Lower leg skin (tissue), 4 donors: ENCODE measurements at places on chromosomes 5 and 9.

GRCh38 chr9:78769690-78770089, 472.8 kb downstream of the PSAT1 start:
- no peak for DNase-seq

DNA sequence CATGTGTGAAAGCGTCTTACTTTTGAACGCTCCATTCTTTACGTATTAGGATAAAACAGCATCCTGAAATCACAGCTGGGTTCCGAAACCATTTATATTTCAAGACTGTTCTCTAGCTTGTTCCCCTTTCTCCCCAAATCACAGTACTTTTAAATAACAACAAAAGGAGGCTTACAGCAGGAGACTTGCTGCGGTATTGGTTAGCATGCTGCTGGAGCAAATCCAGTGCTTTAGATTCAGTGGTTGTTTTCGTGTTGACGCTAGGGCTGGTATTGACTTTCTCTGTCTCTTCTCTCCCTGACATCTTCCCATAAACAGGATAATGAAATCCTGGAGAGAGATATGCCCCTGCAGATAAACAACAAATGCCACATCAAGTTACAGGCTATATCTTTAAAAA, 103.1 kb downstream of the ZNF608 start:
- no peak for DNase-seq

- no peak for DNase-seq
These were observed 5.8 kb upstream of the ACTBL2 start for GRCh38 chr5:57488215-57488955.

- DNase-seq: no peak
These were observed 77.5 kb upstream of the GNAQ start for GRCh38 chr9:78109075-78109474.

DNA sequence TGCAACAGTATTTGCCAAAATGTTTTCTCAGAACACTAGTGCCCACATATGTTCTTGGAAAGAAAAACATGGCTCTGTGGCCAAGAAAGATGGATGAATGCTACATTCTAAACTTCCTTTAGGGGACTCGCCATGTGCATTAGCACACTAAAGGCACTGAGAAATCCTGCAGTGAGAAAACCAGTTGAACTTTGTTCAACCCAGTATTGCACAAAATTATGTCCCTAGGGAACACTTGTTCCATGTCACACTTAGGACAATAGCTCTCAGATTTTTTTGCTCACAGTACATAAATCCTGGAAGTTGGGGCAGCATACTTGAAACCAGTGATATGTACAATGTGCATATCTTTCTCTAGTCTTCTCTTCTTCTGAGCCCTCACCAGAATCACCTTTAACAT, 96.6 kb downstream of the ADRB2 start:
- no peak for DNase-seq
